ENCODE measurements at places on chromosomes 11 and 22. TPM values are rescaled to one million over a fixed set of nuclear protein-coding genes. Genes with fewer than 3 reads are reported as not detected.

DNA sequence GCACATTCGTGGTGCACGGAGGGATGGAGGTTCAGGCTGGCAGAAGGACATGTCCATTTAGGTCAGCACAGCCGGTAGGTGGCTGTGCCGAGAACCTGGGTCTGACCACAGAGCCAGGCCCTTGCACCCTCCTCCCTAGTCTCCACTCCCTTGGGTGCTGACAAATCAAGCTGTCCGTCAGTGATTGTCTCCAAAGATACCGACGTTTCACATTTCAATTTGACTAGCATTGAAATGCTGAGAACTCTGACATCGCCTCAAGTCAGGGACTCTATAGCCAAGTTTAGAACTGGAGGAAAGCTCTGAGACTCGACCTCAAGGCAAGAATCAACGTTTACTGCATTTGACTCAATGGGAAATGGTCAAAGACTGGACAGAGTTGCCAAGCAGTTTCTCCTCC lies 1321.1 kb downstream of the TBC1D22A start:
- DNase-seq: no peak

The SNX32 gene
- 1.9 TPM for total RNA-seq

DNA sequence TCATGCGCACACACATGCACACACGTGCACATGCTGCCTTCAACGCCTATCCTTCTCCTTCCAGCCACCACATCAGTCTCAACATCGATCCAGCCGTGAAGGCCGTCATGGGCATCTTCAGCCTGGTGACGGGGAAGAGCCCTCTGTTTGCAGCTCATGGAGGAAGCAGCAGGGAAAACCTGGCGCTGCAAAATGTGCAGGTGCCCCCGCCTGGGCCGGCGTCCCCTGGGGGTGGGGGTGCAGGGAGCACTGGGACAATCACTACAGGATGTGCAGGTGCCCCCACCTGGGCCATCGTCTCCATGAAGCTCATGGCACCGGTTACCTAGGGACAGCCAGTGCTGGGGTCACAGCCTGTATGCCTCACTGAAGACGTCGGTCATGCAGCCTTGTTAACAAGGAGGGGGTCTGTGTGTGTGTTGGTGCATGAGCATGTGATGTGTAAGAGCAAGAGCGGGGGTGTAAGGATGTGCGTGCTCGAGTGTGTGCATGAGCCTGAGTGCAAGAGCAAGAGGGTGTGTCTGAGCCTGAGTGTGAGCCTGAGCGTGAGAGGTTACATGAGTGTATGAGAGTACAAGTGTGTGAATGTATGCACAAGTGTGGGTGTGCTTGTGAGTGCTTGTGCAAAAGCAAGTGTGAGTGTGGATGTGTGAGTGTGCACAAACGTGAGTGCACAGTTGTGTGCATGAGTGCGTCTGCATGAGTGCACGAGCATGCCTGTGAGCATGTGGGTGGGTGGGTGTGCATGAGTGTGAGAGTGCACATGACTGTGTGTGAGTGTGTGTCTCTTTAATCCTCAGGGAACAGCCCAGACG lies 31.5 kb downstream of the NADSYN1 start:
- DNase-seq: no peak

GRCh38 chr11:70667767-70668166 lies 269.4 kb downstream of the CTTN start:
- DNase-seq: no peak

- no peak for DNase-seq
Observed at GRCh38 chr11:116651737-116652237, 121.0 kb downstream of the BUD13 start.

The KCNE3 gene
- total RNA-seq: 2.2 TPM

DNA sequence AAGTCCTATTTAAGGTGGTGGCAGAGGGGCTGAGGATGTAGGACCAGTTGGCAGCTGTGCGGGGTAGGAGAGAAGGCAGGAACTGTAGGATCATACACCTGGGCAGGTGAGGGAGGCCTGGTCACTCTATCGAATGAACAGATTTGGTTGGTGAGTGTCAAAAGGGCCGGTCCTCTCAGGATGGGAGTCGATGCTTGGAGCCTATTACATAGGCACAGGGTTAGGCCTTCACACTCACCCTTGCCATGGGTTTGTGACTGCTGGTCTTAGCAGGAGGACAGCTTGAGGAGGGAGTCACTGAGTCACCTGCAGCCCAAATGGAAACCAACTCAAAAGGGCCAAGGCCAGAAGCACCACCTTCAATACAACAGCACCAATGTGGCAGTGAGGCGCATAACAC lies 80.2 kb upstream of the NARS2 start:
- no peak for DNase-seq

GRCh38 chr22:43883012-43883661 lies 8.7 kb downstream of the PNPLA5 start:
- peak; percentile 65 for DNase-seq

DNA sequence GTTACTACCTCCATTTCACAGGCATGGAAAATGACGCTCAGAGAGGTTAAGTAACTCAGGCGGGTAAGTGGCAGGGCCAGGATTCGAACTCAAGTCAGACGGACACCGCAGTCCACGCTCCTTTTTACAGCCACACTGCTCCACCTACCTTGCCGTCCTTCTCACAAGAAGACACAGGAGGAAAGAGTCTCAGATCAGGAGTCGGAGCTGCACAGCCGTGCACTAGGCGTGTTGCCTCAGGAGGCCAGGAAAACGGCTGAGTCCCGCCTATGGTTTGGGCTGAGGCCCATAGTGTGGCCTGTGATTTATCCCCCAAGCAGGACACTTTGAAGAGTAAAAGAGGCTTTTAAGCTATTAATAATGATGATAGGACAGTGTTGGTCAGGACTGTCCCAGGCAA lies 44.7 kb upstream of the CD5 start:
- no peak for DNase-seq
